ENCODE measurements at places on chromosomes 6 and 20.
A peak's percentile ranks its signal among the peaks of the same experiment; 100 is the strongest.

DNA sequence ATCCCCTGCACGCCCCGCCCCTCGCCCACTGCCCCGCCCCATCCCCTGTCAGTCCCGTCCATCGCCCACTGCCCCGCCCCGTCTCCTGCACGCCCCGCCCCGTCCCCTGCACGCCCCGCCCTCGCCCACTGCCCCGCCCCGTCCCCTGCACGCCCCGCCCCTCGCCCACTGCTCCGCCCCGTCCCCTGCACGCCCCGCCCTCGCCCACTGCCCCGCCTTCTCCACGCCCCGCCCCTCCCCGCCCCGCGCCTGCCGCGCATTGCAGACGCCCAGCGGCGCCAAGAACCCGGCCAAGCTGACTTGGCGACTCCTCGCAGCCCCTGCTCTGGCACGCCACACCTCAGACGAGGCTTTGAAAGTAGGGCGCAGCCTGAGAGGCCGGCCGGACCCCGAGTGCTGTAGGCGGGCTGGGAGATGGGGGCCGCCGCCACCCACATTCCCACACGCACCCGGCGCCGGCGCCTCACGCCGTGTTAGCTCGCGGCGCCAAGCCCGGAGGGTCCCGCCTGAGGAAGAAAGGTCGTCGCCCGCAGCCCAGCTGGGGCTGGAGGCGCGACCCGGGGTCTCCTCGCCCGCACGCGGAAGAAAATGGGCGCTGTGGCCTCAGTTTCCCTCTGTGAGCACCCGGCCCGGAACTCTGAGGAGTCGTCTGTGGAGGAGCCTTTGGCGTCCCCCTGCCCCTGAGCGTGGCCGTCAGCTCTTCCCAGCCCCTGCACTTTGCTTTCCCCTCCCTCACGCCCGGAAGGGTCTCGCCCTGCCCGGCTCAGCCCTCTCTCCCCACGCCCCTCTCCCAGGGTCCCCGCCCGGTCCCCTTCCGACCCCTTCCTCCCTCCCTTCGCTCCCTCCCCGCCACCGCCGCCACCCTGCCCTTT lies at the start of gene RAD21L1:
RAD21L1 (plus strand) TSS at position 262 of the 872 bp plus-strand sequence. CDS start 2,410 bp downstream, outside the sequence.
- peak; percentile 94 for DNase-seq

DNA sequence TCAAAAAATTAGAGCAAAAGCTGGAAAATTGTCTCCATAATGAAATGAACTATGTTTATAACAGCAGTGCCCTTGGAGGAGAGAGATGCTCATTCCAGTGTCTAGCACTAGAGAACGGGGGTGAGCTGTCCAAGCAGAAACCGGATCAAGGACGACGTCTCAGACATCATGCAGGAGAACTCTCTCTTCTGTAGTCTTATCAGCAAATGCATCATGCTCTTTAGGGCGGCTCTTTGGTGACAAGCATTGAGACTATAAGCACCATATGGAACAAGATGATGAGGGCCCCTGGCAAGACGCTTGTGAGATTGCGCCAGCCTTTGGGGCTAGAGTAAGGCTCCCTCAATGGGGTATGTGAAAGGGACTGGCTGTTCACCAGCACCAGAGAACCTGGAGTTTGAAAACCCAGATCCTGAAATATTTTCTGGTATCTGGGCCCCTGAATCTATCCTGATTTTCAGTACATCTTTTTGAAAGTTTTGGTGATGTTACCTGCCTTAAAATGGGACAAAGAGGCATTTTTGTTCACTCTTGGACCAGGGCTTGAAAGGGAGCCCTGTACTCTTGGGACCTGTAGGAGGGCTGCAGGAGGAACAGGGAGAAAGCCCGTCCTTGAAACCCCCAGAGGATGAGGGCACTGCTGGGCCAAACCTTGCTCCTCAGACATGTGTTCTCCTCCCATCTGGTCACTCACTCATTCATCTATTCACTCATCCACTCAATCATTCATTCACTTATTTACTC lies 127.6 kb downstream of the TTLL2 start:
- DNase-seq, result no peak

GRCh38 chr20:32034581-32035425 lies 17.2 kb upstream of the HCK start:
- DNase-seq, result no peak

GRCh38 chr20:50108556-50109235 lies 4.3 kb downstream of the UBE2V1 start:
- DNase-seq, result no peak

- DNase-seq, result no peak
Measured at GRCh38 chr20:45096781-45097180, 4.1 kb downstream of the KCNS1 start.

DNA sequence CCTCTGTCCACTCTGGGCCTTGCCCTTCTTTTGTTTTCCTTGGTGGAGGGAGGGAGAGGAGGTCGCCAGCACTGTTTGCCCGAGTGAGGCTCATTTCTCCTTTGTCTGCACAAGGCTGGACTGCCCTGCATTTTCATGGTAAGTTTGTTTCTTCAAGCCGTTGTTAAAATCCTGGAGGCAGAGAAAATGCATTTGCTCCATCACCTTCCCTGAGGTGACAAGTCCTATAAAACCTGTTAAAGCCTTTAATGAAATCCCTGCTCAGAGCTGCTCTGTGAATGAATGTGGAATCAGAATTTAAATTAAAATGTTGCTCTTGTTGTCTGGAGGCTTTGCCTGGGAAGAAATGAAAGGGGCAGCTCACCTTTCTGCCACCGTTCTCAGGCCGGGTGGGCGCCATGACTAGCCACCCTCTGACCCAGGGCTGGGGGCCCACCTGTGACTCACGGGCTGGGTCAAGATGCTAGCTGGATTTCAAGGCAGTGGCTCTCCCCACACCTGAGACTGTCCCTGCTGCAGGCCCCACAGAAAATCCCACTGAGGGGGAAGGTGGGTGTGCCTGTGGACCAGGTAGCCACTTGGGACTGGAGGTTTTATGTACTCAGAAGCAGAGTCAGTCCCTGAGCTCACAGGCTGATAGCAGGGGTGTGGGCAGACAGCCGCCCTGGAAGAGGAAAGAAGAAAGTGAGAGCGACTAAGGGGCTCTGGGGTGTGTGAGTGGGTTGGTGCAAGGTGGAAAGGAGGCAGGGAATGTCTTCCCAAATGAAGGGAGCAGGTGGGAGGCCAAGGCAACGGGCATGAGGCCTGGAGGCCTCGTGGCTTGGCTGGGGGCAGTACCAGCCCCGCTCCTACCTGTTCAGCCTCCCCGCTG lies 24.0 kb upstream of the MYT1 start:
- DNase-seq, result no peak

GRCh38 chr6:140462076-140462452 lies 1087.6 kb upstream of the CITED2 start:
- DNase-seq, result no peak

DNA sequence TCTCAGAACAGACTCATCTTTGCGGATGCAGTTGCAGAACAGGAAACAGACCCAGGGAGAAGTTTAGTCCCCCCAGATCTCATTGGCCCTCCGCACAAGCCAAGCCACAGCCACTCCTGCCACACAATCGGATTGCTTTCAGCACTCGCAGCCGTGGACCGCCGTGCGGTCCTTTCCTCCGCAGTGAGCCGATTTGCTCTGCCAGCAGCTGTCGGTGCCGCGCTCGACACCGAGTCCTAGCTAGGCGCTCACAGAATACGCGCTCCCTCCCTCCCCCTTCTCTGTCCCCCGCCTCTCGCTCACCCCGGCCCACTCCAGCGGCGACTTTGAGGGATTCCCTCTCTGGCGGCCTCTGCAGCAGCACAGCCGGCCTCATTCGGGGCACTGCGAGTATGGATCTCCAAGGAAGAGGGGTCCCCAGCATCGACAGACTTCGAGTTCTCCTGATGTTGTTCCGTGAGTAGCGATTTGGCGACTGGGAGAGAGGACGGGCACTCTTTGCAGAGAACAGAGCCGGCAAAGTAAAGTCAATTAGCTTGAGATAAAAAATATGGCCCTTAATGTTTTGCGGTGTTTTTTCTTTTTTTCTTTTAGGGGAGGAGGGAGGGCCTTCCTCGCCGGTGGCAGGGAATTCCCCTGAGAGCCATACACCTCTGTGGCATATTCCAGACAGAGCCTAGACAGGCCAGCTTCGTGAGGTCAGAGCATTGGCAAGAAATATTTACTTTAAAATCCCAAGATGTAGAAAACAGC lies at the start of gene LAMP5:
LAMP5 (plus strand) TSS at position 130 of the 753 bp plus-strand sequence; CDS start at position 393, 263 bp downstream.
- no peak for DNase-seq

GRCh38 chr6:157471895-157472686 lies 91.1 kb downstream of the ZDHHC14 start:
- DNase-seq, result no peak

GRCh38 chr6:85126485-85127167 lies 323.3 kb upstream of the NT5E start:
- peak; percentile 38 for DNase-seq

- no peak for DNase-seq
Measured at GRCh38 chr20:58078741-58079522, 149.5 kb downstream of the ANKRD60 start.

DNA sequence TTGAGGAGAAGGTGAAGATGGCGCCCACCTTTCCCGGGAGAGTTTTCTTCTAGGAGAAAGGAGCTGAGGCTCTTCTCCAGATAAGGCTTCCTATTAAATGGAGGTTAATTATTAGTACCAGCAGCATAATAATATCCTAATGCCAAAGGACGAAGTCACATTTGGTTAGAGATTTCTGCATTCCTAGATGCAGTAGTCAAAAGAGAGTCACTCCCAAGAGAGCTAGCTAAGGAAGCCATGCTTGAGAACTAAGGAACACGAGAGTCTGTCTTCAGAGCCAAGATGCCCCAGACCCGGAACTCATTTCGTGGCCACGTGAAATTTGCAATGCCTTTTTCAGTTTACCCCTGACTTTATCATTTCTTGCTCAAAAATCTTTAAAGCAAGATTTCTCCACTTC lies 132.7 kb downstream of the TSHZ2 start:
- no peak for DNase-seq

DNA sequence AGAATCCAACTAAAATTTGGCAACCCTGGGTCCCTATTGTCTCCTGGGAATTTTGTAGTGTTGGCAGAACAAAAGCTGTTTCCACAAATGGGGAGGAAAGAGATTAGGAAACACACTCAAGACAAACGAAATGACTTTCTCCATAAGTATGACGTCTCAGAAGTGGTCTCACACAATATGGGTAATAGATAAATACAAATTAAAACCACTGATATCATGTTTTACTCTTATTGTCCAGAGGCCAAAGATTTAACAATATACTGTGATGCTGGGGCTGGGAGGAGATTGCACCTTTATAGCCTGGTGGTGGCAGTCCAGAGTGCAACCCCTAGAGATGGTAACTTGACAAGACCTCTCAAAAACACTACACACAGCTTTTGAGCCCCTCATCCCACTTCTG lies 18.6 kb downstream of the FKBP1A start:
- no peak for DNase-seq

- DNase-seq, result no peak
Measured at GRCh38 chr20:45827712-45828111, 600 bp upstream of the TNNC2 start.

- DNase-seq, result no peak
Measured at GRCh38 chr6:140641412-140641811, 1267.0 kb upstream of the CITED2 start.

DNA sequence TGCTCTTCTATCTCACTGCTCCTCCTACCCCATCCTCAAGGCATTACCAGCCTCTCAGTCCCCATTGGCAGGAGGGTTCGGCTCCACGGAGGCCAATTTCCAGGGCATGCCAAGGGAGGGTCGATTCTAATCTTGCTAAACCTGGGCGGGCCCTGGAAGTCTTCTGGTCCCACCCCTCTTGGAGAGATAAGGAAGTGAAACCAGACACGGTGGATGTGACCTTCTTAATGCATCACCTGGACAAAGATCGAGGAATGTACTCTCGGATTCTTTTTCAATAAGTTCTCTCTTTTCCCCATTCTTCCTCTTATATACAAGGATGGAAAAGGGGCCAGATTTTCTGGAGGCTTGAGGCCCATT lies 112.2 kb upstream of the ARMC2 start:
- no peak for DNase-seq

DNA sequence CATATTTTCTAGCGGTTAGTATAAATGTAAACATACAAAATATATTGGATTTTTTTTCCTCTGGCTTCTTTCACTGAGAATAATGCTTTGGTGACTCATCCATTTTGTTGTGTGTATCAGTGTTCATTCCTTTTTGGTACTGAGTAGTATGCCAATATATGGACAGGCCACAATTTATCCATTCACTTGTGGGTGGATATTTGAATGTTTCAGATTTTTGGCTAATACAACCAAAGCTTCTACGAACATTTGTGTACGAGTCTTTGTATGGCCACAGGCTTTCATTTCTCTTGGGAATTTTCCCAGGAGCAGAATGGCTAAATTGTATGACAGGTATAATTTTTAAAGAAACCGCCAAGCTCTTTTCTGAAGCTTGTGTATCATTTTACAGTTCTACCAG lies 677.5 kb downstream of the HDGFL1 start:
- DNase-seq, result no peak

GRCh38 chr20:20102163-20102562 lies 49.8 kb downstream of the CFAP61 start:
- no peak for DNase-seq
